ENCODE measurements at places on chromosomes 11 and 22.

DNA sequence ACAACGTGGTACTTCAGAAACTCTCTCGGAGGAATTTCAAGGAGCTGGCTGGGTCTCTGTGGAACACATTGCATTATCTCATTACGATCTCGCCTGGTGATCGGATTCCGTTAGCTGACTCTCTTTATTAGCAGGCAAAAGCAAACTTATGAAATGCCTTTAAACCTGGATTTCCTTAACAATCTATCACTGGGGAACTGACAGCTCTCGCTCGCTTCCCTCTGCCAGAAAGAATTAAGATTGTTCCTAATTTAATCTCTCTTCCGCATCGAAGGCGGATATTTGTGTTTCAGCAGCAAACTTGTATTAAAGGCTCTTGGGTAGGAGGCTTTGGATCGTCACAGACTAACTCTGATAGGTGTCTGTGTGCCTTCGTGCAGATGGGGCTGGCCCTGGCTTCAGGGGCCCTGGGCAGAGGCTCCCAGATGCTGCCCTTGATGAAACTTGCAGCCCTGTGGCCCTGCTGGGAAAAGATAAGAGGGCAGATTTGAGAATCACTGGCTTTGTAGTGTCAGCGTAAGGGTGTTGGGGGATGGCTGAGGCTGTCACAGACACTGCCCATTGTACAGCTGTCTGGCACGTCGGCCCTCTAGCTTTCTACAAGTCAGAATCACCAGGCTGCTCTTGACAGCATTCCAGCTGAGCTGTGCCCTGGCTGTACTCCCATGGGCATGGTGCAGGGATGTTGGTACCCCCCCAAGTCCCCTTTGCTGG, 162.2 kb upstream of the NECTIN1 start:
- no peak for DNase-seq

- DNase-seq, result no peak
These were observed 45.5 kb upstream of the GRIK4 start for GRCh38 chr11:120465921-120466534.

DNA sequence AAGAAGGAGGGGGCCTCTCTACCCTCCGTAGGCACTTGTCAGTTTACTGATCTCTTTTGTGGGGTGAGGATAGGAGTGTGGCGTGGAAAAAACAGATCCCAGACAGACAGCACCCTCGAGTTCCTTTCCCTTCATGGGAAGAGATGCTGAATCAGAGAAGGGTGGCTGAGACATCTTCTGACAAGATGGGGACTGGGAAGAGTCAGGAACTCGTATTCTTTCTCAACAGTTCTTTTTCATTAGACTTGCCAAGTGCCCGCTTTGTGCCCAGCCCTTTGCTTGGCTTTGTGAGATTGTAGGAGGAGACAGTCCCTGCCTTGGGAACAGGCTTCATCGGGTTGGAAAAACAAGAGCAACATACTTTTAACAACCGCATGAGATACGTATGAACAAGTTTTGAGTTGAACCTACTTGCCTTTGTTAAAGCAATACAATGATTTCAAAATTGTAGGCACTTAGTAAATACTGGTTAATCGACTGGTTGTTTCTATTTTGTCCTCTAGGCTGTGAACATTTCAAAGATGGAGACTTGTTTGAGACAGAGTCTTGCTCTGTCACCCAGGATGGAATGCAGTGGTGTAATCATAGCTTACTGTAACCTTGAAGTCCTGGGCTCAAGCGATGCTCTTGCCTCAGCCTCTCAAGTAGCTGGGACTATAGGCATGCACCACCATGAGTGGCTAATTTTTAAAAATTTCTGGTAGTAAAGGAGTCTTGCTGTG, 1.1 kb downstream of the RRM1 start:
- peak; percentile 10 for DNase-seq

DNA sequence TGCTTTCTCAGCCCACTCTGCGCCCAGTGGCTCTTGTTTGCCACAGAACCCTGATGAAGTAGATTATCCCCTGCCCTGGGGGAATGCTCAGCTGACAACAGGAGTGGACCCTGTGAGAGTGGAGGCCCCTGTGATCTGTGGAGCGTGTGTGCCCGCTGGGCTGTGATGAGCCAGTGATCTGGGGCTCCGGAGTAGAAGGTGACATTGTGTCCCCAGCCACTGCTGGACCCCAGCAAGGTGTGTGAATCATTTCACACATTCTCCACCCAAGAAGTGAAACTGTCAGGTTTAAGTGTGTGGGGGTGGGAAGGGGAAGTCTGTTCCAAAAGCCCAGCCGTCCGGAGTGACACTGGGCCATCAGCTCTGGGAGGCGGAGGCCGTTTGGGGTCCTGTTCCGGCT, 33.1 kb upstream of the GRAMD4 start:
- DNase-seq, result peak; percentile 13

GRCh38 chr11:47288066-47288465, 18.1 kb downstream of the MADD start:
- no peak for DNase-seq

- DNase-seq, result no peak
These were observed 9.5 kb upstream of the LINC01488 start for GRCh38 chr11:69471729-69472540.

DNA sequence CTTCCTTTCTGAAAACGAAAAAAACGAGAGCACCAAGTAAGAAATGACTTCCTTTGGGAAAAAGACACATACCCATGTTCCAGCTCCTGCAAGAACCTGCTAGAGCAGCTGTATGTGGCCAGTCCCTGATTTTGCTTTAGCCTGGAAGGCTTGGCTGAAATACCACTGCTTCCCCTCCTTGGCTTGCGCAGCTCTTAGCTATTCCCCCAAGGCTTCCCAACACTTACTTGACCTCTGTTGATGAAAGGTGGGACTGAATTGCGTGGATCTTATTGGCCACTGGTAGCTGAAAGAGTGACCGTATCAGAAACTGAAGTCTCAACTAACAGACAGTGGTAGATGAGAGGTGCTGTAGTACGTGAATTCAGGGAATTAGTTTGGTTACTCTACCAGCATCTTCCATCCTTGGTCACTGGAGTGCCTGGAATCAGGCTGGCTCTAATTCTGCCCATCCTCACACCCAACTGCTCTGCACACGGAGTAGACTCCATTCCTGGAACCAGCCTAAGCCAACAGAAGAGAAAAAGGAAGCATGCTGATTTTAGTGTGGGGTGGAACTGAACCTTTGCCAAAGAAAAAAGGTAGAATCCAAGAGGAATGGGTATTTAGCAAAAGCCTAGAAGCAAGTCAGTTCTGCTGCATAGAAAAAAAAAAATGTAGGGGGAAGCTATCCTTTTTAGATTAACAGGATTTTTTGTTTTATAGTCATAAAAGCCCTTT, 73.8 kb upstream of the CRTAM start:
- DNase-seq, result no peak

- peak; percentile 27 for DNase-seq
These were observed 7.3 kb downstream of the PDGFB start for GRCh38 chr22:39237318-39238100.

DNA sequence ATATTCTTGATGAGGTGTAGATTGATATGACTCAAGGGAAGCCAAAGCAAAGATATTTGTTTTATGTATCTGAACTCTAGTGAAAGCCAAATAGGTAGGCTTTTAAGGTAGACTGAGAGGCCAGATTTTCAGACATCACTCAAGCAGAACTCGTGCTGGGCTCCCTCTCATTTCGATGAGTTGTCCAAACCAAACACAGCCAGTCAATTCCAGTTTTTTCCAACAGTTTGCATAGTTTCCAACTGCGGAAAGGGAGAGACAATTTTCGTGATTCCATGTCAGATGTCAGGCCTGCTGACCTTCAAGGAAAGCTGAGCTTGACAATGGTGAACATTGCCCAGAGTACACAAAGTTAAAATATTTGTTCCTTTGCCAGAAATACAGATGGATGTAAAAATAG, 110.9 kb upstream of the MPPED2 start:
- no peak for DNase-seq

- DNase-seq, result peak; percentile 15
These were observed 78.5 kb downstream of the PLEKHA7 start for GRCh38 chr11:16935518-16936302.

GRCh38 chr22:45923835-45924234, 53.1 kb downstream of the WNT7B start:
- no peak for DNase-seq

DNA sequence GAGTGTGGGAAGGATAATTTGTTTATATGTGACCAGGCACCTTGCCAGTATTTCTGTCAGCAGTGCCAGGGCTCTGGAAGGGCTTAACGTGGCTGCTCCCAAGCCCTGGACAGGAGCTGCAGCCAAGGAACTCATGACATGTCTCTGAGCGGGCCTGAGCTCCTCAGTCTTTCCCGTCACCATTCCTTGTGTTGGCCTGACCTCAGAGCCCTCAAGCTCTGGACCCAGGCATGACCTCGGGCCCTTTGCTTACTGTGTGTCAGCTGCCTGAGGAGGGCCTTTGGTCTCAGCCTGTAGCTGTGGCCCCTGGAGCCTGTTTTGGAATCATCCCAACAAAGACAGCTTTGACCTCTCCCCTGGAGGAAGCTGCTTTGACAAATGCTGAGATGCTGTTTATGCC, 264.1 kb upstream of the PLET1 start:
- DNase-seq, result no peak

- DNase-seq, result no peak
These were observed 3.3 kb downstream of the IL18BP start for GRCh38 chr11:72001834-72002591.

- DNase-seq, result no peak
These were observed 209.7 kb upstream of the PLET1 start for GRCh38 chr11:112470355-112470754.

- DNase-seq, result no peak
These were observed 4.6 kb downstream of the FGF19 start for GRCh38 chr11:69699213-69699612.

GRCh38 chr11:14093065-14093464, 130.5 kb downstream of the SPON1 start:
- no peak for DNase-seq

GRCh38 chr11:86444981-86445380, 70.3 kb downstream of the CCDC81 start:
- DNase-seq, result no peak

DNA sequence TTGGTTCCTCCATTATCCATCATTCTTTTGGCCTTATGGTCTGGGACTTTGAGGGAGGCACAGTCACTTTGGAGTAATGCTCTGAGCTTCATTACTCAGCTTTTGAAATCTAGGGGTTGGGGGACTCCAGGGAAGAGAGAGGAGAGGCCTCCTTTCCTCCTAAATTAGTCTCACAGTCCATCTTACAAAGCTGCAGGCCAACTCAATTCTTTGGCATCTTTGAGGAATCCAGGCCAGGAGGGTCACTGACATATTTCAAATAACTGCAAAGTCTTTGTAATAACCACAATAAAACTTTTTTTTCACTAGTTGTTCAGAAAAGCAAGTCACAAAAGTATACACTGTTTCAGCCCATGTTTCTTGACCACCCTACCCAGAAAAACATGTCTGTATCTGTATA, 73.3 kb upstream of the FAR1 start:
- DNase-seq, result no peak

- no peak for DNase-seq
These were observed 14.3 kb upstream of the EED start for GRCh38 chr11:86230179-86230804.

DNA sequence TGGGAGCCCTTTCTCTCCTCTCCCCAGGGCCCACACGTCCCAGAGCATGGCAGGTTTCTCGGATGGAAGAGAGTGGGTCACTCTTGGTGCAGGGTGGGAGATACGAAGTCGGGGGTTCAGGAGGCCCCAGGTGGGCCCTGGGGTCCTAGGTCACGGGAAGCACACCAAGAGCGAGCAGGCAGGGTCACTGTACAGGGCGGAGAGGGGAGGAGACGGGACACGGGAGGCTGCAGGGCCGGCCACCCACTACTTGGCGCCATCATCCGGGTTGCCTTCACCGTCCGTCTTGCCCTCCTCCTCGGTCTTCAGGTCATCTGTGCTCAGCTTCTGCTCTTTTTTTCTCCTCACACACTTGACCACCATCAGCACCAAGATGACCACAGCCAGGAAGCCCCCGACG, 9.8 kb downstream of the SCN2B start:
- DNase-seq, result no peak

- no peak for DNase-seq
These were observed 30.5 kb downstream of the CD82 start for GRCh38 chr11:44595964-44596381.

- DNase-seq, result no peak
These were observed 216.6 kb upstream of the NARS2 start for GRCh38 chr11:78791254-78791653.

GRCh38 chr22:36977401-36977861, 41.8 kb downstream of the TST start:
- DNase-seq, result peak; percentile 78

GRCh38 chr11:76702336-76703128, 32.0 kb upstream of the LRRC32 start:
- no peak for DNase-seq

DNA sequence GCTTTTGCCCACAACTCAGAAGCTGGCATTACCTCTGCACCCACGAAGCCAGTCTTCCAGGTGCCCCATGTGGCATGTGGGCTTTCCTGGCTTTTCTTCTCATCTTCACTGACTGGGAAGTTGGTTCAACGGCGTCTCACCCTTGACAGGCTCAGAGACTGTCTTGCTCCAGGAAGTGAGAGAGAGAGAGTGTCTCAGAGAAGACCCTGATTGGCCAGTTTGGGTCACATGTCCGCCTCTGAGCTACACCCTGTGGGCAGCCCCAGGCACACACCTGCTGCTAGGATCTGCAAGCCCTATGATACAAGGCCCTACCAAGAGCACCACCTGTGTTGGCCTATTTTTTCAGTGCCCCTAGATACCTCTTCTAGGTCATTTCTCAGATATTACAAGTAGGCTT, 39.0 kb downstream of the RTL6 start:
- no peak for DNase-seq

DNA sequence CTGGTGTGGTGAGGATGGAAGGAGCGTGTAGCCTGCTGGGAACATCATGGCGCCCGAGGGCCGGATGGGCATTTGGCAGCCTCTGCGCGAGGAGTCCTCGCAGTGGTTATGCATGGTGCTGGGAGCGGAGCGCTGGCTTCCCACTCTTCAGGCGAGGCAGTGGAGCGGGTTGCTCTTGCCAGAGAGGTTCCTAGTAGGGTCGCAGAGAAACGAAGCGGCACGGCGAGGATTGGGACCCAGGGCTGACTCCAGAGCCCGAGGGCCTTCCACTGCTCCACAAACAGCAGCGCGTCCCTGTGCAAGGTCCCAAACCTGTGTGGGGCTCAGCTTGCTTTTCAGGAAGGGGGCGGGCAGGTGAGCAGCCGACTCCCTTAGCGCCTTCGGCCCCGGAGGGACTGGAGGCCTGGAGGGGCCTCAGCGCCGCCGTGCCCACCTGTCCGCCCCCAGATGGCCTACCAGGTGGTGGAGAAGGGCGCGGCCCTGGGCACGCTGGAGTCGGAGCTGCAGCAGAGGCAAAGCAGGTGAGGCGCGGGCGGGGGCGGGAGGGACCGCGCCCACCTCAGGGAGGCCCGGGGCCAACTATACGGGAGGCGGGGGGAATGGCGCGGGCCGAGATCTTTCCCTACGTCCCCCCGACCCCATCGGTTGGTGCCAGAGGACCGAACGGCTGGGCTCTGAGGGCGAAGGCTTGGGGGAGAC, 7.2 kb downstream of the ATG16L2 start:
- no peak for DNase-seq
